ENCODE measurements at places on chromosomes 4 and X.

GRCh38 chr4:95248720-95249425 is 299.9 kb downstream of the UNC5C start:
- DNase-seq, result no peak

DNA sequence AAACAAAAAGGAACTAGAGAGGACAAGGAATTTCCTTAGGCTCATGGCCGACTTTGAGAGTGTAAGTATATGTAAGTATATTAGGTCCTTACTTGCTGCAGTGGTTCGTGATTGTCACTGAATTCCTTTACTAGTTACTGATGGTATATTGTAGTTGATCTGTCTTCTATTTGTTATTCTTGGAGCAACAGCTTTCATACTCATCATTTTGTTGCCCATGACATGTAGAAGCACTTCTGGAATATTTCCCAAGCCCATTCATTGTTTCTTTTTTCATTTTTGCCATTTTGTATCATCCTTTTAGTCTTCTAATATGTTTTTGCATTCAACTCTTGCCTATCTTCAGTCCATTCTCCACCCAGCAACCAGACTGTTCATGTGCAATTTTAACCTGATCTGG is 170.0 kb downstream of the ARHGAP10 start:
- no peak for DNase-seq

DNA sequence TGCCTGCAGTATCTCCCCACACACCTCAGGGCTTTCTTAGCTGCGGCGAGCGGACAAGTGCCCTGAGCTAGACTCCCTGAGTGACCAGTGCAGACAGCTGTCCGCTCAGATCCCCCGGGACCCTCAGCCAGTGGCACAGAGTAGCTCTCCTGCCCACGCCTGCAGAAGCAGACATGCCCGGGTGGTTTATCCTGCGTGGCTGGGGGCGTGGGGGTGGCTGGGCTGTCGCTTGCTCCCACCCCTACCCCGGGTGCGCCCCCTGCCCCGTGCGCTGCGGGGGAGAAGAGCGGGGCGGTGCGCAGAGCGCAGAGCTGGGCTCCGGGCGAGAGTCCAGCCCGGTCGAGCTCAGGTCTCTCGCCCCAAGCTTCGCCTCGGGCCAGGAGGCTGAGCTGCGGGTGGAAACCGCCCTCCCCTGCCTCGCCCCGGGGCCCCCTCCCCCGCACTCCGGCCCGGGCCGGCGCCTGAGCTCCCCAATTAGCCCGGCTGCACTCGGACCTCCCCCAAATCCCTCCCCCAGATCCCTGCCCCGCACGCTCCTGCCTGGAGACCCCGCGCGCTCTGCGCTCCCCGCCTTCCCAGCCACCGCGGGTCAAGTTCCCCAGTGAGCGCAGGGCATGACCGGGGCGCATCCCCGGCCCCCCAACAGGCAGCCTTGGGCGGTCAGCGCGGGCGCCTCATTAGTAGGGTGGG is 11.7 kb upstream of the SHOX start:
- no peak for DNase-seq

- no peak for DNase-seq
Measured at GRCh38 chrX:107601326-107601725, 27.0 kb upstream of the PRPS1 start.

DNA sequence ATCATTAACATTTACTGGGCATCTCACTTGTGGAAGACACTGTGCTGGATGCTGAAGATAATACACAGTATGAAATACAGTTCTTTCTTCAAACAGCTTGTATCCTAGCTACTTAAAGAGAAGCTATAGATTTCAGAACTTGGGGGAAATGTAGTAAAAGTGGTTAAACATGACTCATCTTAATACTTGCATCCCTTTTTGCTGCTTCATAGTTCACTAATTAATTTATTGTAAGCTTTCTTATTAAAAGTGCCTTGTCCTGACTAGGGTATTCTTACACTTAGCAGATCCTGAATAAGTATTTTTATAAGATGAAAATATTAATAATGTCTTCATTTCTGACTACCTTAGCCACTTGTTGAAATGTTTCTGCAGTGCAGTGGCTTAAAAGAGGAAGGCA is 132.8 kb upstream of the STIM2 start:
- DNase-seq, result no peak

DNA sequence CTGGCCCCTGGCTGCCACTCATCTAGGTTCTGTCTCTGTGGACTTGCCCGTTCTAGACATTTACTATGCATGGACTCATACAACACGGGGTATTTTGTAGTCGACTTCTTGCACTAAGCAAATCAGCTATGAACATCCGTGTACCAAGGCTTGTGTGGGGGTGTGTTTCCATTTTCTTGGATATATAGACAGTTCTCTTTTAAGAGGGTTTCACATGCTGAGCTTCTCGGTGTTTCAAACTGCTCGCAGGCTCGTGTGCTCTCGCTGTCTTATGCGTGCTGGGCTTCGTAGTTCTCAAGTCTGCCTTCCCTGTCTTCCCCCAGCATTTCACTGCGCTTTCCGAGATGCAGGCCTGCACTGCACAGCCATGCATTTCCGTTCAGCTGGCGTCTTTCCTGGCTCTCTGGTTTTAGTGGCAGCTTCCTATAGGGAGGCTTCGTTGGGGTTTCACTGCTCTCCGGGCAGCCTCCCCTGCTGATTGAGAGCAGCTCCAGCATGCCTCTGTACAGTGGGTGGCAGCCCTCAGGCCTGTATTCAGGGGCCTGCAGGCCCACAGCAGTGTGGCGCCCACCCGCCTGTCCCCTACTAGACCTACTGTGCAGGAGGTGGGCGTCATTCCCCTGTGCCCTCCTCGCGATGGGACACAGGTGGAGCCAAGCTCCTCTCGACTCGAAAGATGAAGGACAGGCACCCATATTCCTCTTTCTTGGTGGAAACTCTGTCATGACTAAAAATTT is 27.6 kb downstream of the ZBTB49 start:
- no peak for DNase-seq

DNA sequence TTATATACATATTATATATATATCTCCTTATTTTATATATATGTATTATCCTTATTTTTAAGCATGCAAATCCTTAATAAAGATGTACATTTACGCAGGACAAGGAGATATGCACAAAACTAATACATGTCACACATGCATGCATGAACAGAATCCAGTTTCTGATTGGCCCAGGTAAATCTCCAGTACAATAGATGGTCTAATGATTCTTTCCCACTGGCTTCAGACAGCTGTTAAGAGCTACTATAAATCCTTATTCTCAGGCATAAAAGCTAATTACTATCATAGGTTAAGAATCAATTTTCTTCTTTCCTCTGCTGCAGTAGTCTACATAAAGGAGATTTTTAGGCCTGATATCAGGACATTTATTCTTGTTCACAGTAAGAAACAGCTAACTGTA is 689.8 kb downstream of the KCTD8 start:
- no peak for DNase-seq

GRCh38 chr4:158710814-158711213 is 12.4 kb downstream of the PPID start:
- DNase-seq, result no peak

DNA sequence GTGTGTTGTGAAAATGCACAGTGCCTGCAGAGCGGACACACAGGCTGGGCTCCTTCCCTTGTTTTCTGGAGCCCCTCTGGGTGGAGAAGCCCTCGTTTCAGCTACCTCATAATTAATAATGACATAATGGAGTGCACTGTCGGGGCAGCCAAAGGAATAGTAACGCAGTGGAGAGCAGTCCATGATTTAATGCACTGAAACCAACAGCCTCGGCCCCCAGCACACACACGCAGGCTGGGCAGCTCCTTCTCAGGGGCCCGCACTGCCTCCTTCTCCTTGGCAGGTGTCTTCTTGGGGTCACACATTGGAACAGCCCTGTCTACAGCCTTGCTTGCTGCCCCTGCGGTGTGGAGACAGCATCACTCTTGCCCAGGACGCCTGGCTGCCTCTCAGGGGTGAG is 89.2 kb downstream of the DCTD start:
- no peak for DNase-seq

DNA sequence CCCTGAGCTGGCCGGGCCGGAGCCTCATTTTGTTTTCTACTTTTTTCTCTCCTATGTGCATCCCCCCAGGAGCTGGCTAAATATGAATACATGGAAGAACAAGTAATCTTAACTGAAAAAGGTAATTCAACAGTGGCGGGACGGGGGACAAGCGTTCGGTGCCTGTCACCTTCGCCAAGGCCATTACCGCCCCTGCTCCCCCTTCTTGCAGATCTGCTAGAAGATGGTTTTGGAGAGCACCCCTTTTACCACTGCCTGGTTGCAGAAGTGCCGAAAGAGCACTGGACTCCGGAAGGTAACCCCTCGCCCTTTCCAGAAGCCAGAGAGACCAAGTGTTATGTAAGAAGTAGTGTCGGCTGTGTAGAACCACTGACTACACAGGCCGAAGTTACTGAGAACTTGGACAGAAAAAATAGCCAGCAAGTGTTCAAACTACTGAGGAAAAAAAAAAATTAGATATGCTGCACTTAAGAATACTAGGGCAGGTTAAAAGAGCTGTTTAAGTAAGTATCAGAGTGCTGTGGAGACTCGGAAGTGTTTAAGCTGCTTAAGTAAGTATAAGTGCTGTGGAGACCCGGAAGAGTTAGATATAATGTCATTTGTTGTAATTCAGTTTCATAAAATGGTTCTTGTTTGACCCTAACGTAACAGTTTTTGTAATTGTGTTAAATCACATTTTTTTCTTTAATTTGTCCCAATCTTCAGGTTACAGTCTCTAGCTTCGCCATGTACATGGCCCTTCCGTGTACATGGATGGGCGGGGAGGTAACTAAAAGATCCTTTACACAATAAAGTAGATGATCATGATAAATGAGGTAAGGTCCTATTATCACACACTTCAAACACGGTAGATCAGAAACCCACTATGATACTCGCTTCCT is 856 bp downstream of the SAT1 start:
- no peak for DNase-seq

DNA sequence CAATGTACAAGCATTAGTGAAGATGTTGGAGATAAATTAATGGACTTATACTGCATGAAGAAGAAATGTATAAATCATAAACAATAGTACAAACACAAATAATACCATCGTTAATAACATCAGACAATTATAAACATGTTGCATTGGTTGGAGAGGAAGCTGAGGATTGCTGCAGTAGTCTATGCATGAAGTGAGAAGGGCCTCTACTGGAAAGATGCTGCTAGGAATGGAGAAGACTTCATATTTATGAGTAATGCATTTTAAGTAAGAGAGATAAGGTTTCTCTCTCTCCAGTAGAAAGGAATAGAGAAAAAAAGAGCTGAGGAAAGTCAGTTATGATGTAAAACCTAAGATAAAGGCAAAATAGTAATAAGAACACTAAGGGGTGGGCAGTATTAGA is 247.8 kb downstream of the GRID2 start:
- no peak for DNase-seq

All from activated CD4-positive, CD25-positive, alpha-beta regulatory T cell (primary cell).